ENCODE measurements at places on chromosomes 1 and 21.

DNA sequence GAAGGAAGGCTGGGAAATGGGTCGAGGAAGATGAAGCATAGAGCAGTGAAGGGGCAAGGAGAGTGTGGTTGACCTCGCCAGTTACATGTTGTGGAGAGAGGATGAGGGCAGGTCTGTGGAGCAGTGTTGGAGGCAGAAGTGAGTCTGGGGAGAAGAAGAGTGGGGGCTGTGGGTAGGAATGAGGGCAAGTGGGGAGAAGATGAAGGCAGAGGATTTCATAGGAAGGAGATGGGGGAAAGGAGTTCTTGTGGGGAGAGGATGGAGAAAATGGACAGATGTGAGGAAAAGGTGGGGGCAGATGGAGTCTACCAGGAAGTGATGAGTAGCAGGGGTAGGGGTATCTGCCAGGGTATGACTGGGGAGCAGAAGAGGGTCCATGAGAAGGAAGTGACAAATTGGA lies 3.6 kb downstream of the ARMH1 start:
- DNase-seq = no peak

DNA sequence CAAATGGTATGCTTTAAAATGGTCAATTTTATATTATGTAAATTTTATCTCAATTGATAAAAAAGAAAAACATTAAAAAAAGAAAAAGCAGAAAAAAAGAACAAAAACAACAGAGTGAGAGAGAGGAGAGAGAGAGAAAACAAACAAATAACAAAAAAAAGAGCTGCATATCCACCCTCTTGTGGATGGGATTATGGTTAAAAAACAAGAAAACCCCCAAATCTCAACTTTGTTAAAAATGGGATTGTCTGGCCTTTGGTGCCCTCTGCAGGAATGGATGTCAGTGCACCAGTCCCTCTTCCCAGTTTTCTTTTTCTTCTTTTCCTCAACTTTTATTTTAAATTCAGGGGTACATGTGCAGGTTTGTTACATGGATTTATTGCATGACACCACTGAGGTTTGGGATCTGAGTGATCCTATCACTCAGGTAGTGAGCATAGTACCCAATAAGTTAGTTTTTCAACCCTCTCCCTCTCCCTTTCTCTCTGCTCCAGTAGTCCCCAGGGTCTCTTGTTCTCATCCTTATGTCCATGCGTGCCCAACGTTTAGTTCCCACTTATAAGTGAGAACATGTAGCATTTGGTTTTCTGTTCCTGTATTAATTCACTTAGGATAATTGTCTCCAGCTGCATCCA lies 28.1 kb downstream of the RNF187 start:
- DNase-seq = peak; percentile 80

- no peak for DNase-seq
Observed at GRCh38 chr1:119732465-119733168, 20.9 kb downstream of the PHGDH start.

DNA sequence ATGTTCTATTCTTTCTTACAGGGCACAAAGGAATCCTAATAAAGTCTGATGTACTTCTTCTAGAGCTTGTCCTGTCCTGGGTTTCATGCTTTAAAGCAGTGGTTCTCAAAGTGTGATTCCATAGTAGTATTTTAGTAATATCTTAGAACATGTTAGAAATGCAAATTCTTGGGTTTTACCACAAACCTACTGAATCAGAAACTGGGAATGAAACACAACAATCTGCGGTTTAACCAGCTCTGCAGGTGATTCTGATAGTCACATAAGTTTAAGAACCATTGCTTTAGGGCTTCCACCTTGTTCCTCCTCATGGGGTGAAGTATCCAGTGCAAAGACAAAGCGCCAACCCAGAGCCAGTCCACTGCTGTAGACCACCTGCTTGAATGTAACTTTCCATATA lies 41.1 kb downstream of the NGF start:
- no peak for DNase-seq

GRCh38 chr1:42143896-42144710 lies 9.1 kb upstream of the GUCA2B start:
- no peak for DNase-seq

DNA sequence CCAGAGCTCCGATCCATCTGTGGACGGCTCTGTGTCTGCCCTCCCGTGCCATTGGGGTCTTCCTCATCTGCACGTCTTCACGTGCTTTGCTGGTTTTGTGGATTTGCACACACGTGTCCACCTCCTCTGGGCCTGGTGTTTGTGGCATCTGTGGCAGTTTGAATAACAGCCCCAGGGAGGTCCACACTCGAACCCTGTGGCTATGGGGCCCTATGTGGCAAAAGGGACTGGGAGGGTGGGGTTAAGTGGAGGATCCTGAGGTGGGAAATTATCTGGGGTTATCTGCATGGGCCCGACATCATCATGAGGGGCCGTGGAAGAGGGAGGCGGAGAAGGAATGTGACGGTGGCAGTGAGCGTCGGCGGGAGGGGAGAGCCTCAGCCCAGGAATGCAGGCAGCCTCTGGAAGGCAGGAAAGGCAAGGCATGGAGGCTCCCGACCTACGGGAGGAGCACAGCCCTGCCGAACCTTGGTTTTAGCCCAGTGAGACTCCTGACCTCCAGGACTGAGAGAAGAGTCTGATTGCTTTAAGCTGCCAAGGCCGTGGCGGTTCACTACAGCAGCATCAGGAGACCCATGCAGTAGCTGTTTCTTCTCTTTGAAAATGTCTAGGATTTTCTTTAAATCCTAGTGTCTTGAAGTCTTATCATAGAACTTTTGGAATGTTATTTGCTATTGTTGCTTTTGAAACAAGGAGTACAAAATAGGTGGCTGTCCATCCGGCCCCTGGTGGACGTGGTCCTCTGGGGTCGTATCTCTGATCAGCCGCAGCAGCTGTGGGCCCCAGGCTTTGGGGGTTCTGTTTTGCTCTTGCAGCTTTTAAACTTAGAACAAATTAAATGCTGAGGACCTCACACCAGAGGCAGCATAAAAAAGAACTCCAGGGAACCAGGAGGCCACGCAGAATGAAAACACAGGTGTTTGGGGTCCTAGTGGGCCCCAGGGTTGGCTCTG lies 40.0 kb upstream of the LRRC3 start:
- DNase-seq = no peak

- DNase-seq = no peak
Observed at GRCh38 chr1:48181669-48182367, 40.7 kb upstream of the SLC5A9 start.

- DNase-seq = no peak
Observed at GRCh38 chr1:5002676-5003075, 348.3 kb downstream of the AJAP1 start.

- DNase-seq = no peak
Observed at GRCh38 chr1:65744731-65745130, 48.0 kb upstream of the PDE4B start.

DNA sequence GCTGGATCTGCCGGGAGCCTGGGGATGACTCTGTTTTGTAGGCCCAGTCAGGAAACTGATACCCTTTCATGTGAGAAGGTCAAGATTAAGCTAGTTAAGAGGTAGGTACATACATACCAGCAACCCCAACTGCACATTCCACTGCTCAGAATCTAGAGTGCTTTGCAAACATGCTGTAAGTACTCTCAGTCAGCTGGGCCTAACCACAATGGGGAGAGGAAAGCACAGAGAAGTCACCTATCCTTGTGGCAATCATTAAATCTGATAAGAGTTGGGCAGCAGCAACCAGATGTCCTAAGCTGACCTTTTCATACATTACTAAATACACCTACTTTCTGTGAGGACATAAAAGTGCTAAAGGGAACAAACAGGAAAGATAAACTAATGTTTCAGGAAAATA lies 2.5 kb downstream of the ETV3 start:
- DNase-seq = peak; percentile 24

DNA sequence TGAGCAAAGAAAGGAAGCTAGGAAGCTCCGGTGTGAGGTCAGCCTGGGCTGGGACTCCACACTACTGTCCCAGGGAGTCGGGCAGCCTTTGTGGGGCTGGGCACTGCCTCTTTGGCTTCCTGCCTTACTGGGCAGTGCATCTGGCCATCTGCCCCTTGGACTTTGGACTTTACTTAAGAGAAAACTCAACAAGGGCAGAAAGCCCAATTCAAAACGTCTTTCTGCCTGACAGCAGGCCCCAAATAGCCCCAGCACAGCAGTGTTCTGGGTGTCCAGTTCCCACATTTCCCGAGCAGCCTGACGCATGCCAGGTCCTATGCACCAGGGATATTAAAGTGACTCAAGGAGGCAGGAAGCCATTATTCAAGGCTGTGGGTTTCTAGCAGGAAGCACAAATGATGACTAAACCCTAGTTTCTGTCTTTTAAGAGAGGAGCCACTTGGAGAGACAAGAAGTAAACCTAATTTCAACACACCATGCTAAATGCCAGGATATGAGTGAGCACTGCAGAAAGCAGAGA lies 37.9 kb upstream of the EDEM3 start:
- DNase-seq = peak; percentile 27

- DNase-seq = no peak
Observed at GRCh38 chr1:236051242-236051791, 13.6 kb downstream of the NID1 start.

DNA sequence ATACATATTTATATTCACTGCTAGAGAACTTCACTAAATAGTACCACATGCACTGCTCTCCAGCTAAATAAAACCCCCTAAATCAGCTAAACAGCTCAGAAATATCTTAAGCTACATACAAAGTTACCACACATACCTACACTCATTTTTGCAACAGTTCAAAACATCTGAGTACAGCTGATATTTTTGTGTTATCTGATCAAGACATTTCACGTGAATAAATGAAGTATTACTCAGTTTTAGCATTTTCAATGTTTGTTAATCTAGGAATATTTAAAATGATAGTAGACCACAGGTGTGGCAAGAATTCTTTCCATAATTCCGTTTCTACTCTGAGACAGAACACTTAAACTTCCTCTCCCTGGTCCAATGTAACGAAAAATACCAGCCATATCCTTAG lies 20.8 kb downstream of the EVI5 start:
- DNase-seq = peak; percentile 10

Measured in erythroblast (primary cell).